ENCODE measurements at places on chromosomes 12 and 14. TPM values are rescaled to one million over a fixed set of nuclear protein-coding genes. Genes with fewer than 3 reads are reported as not detected.
A peak's percentile ranks its signal among the peaks of the same experiment; 100 is the strongest.

CCDC175 gene
- total RNA-seq = not detected

PTCSC3 gene
- not detected for total RNA-seq

JAG2 gene
- total RNA-seq = 2.0 TPM

B4GALNT3 gene
- total RNA-seq = 13.9 TPM

KLHL33 gene
- total RNA-seq = not detected

DNA sequence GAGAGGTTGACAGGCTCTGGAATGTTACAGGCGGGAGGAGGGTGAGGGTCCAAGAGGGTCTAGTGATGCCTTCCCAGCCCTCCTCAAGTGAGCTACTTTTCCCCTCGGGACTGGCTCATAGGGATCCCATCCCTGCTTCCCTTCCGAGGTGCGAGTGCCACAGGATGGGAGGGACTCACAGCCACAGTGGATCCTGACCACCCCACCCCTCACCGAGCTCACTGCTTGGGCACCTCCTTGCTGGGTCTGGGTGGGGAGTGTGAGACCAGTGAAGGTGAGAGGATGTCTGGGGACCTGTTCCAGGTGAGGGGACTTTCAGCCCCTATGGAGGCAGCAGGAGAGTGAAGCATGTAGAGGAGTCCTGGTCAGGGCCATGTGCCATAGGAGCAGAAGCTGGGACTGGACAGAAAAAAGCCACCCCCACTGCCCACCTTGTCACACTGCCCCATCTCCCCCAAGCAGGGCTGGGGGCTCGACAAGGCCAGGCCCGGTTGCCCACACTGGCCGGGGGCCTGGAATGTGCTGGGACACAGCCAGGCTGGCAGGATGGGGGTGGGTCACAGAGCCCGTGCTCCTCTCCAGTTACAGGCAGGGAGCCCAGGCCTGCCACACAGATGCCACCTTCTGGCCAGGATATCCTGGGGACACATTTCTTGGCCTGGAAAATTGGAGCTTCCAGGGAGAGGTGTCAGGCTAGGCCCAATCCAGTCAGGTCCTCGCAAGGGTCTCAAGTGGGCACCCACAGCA, 1.7 kb upstream of the TNS2 start:
- peak overlapping the region; percentile 99 for H3K27ac ChIP-seq
- no peaks in the 10 kb centered on the region for H3K27me3 ChIP-seq
- H3K4me1 ChIP-seq = peaks cover 79% of the 10 kb centered on the region
- DNase-seq = peak; percentile 55
- no peak overlapping the region for H3K4me3 ChIP-seq
- no peaks in the 10 kb centered on the region for H3K36me3 ChIP-seq

DNA sequence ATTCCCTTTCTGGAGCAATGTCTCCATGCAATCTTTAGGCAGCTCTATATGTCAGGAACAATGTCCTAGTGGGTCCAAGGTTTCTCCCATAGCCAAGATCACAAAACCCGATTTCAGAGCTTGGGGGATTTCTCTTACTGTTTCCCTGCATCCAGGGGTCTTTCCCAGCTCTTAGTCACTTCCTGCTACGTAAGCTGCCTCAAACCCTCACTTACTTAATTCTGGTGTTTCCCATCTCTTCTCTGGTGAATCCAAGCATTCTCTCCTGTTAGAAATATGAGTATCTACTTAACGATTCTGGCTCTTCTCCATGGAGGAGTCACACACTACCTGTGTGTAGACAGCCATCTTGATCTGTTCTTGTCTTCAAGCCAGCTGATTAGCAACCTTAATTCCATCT, 80.0 kb downstream of the IFNG-AS1 start:
- H3K4me3 ChIP-seq = no peak overlapping the region
- DNase-seq = no peak
- H3K27ac ChIP-seq = no peak overlapping the region
- no peaks in the 10 kb centered on the region for H3K27me3 ChIP-seq
- H3K4me1 ChIP-seq = no peaks in the 10 kb centered on the region
- H3K36me3 ChIP-seq = no peaks in the 10 kb centered on the region

- H3K27me3 ChIP-seq = no peaks in the 10 kb centered on the region
- H3K27ac ChIP-seq = peak overlapping the region; percentile 14
- DNase-seq = peak; percentile 53
- H3K36me3 ChIP-seq = no peaks in the 10 kb centered on the region
Observed at GRCh38 chr14:75399843-75400775, 27.7 kb upstream of the JDP2 start.

DNA sequence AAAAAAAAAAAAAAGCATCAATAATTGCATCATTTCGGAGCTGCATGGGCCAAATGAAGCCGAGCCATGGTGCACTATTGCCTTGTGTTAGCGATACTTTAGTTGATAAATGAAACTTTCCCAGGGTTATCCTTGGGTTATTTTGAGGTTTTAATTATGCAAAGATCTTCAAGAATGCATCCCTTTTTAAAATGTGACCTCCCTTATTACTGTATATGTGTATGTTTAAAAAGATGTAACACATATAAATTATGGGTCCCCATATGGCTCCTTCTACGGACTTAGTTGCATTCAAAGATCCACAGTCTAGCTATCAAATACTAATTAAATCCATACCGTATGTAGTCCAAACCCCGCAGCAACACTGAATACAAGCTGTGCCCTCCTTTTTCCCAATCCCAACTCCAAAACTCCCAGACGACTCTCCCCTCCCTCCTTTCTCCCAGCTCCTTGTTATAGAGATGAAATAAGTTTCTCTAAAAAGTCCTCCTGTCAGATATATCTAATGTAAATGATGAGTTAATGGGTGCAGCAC, 129.3 kb upstream of the MAP1LC3B2 start:
- H3K36me3 ChIP-seq = no peaks in the 10 kb centered on the region
- no peaks in the 10 kb centered on the region for H3K27me3 ChIP-seq
- no peak overlapping the region for H3K27ac ChIP-seq

- no peaks in the 10 kb centered on the region for H3K36me3 ChIP-seq
- no peaks in the 10 kb centered on the region for H3K4me1 ChIP-seq
- no peaks in the 10 kb centered on the region for H3K27me3 ChIP-seq
- H3K4me3 ChIP-seq = no peak overlapping the region
Observed at GRCh38 chr14:49294621-49295148, 291.5 kb downstream of the RPS29 start.

GRCh38 chr12:104353012-104353981, 49.8 kb downstream of the EID3 start:
- no peak overlapping the region for H3K27ac ChIP-seq
- no peaks in the 10 kb centered on the region for H3K36me3 ChIP-seq
- H3K4me3 ChIP-seq = no peak overlapping the region
- no peak for DNase-seq
- no peaks in the 10 kb centered on the region for H3K27me3 ChIP-seq

GRCh38 chr14:104184506-104184905, 46.1 kb downstream of the KIF26A start:
- H3K27ac ChIP-seq = no peak overlapping the region
- H3K27me3 ChIP-seq = no peaks in the 10 kb centered on the region
- no peaks in the 10 kb centered on the region for H3K36me3 ChIP-seq

DNA sequence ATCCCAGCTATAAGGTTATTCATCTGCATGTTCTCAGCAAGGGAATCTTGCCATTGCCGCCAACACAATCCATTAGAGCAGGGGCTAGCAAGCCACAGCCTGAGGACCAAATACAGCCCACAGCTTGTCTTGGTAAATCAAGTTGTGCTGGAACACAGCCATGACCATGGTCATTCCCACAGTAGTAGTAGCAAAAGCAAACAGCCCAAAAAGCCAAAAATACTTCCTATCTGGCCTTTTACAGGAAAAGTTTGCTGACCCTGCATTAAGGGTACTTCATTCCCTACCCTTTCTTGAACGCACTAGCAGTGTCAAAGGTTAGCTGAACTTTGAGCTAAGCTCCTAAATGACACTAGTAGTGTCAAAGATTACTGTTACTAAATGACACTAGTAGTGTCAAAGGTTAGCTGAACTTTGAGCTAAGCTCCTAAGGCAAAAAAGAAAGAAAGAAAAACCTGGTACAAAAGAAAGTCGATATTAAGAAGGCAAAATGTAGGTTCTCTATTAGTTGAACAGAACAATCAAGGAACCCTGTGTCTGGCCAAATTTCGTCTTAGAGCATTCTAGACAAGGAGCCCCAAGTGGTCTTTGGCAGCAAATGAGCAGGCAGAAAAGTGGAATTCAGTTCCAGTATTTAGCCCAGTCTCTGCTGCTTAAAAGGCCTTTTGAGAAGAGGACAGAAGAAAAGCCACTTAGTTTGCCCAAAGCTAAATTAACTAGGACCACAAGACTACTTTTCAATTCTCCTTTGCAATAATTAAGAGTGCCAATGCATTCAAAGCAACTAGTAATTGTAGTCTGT, 67.7 kb downstream of the NT5DC3 start:
- DNase-seq = no peak
- H3K4me3 ChIP-seq = no peak overlapping the region
- no peaks in the 10 kb centered on the region for H3K36me3 ChIP-seq
- H3K27me3 ChIP-seq = no peaks in the 10 kb centered on the region

GRCh38 chr14:73726025-73726961, 12.1 kb upstream of the PNMA1 start:
- DNase-seq = no peak
- no peak overlapping the region for H3K4me3 ChIP-seq
- peaks cover 23% of the 10 kb centered on the region for H3K4me1 ChIP-seq
- H3K27me3 ChIP-seq = no peaks in the 10 kb centered on the region
- peak overlapping the region; percentile 65 for H3K27ac ChIP-seq

DNA sequence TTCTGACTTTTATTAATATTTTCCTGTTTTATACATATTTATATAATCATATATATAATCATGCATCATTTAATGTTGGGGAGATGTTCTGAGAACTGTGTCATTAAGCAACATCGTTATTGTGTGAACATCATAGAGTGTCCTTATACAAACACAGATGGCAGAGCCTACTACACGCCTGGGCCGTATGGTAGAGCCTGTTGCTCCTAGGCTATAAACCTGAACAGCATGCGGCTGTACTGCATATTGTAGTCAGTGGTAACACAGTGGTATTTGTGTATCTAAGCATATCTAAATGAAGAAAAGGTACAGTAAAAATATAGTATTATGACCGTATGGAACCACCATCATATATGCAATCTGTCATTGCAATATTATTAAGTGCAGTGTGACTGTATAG, 44.7 kb upstream of the BCL7A start:
- H3K36me3 ChIP-seq = no peaks in the 10 kb centered on the region
- no peaks in the 10 kb centered on the region for H3K27me3 ChIP-seq
- DNase-seq = no peak
- no peak overlapping the region for H3K4me3 ChIP-seq
- H3K27ac ChIP-seq = no peak overlapping the region

GRCh38 chr12:32809846-32810245, 54.1 kb upstream of the YARS2 start:
- no peak overlapping the region for H3K27ac ChIP-seq
- DNase-seq = no peak
- H3K27me3 ChIP-seq = no peaks in the 10 kb centered on the region
- no peak overlapping the region for H3K4me3 ChIP-seq
- H3K36me3 ChIP-seq = no peaks in the 10 kb centered on the region

DNA sequence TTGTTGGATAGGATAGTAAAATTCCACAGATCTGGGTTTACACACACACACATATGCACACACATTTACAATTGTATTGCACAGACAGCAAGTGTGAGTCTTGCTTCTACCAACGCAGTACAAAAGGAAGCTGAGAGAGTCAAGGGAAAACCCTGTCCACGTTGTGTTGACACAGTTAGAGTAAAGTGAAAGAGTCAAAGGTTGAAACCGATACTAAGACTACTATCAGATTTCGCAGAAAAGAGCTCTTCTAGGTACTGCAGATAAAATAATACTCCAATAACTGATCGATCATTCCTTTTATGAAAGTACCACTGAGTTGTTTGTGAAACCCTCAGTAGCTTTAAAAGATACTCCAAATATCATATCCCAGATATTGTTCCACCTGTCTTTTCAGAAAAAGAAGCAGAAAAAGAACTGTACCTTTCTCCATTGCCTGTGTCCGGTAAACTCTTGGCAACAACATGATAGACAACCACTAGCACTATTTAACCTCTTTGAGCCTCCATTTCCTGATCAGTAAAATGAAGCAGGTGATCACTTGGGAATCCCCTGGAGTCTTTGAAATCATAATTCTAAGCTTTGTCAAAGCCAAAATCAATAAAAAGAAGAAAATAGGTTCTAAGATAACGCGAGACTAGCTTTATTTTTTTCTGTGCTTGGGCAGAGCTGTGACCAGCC, 224.6 kb upstream of the FOXN3 start:
- no peak overlapping the region for H3K4me3 ChIP-seq
- no peaks in the 10 kb centered on the region for H3K27me3 ChIP-seq
- no peaks in the 10 kb centered on the region for H3K36me3 ChIP-seq

DNA sequence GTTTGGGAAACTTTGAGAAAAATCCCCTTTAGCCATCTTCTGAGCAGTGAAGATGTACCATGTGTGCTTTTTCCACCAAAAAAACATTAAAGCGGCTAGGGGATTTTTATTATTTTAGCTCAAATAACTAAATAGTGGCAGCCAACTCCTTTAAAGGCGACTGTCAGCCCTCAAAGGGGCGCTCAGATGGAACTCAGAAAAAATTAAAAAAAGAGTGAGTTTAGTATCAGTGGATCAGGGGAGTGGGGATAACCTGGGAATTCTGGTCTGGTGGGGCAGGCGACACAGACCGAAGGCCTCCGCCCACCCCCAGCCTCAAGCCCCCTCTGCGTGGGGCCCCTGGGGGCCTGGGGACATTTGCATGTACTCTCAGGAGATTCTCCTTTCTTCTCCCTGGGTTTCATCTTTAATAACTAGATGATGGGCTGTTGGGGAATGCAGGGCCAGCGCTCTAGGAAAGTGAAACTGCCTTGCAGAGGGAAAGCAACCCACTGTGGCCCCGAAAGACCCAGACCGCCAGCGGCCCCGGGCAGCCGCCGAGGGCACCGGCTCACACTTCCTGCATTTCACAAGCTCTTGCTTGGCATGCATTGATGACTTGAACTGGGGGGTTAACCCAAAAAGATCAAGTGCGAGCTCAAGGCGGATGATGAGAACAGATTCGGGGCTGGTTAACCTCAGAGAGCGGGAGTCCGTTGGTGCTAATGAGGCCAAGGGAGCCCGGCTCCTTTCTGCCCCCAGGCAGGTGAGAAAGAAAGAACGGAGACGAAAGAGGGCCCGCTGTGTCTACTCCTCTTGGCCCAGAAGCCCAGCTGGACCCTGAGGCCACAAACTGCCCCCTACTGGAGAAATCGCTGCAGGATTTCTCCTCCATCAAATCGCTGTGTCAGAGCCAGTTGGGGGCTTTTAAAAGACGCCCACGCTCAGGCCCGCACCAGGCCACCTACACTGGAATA, 7.3 kb upstream of the BATF start:
- H3K27me3 ChIP-seq = no peaks in the 10 kb centered on the region
- DNase-seq = no peak
- no peak overlapping the region for H3K4me3 ChIP-seq
- no peaks in the 10 kb centered on the region for H3K4me1 ChIP-seq
- no peaks in the 10 kb centered on the region for H3K36me3 ChIP-seq

DNA sequence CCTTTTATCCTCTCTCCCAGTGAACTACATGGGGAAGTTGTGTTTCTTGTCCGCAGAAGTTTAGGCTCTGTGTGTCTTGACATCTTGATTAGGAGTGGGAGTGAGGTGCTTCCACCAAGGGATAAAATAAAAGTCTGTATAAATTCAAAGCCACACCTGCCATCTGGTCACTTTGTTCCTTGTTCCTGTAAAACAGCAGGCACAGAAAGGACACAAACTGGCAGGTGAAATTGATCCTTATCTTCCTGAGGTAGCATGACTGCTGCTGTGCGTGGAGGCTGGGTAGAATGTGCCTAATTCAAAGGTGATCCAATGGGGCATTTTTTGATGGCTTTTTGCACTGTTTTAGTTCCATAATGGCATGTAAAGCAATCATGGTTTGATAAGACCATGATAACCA, 104.3 kb upstream of the KITLG start:
- H3K36me3 ChIP-seq = no peaks in the 10 kb centered on the region
- no peak for DNase-seq
- H3K4me1 ChIP-seq = no peaks in the 10 kb centered on the region
- H3K27me3 ChIP-seq = no peaks in the 10 kb centered on the region
- no peak overlapping the region for H3K4me3 ChIP-seq
- H3K27ac ChIP-seq = no peak overlapping the region

Measured in hepatocyte (in vitro differentiated cells).